ENCODE measurements at places on chromosomes 12 and 14. TPM values are rescaled to one million over a fixed set of nuclear protein-coding genes. Genes with fewer than 3 reads are reported as not detected.

NRXN3 gene
- total RNA-seq, result 4.1 TPM

KRT79 gene
- not detected for total RNA-seq

DNA sequence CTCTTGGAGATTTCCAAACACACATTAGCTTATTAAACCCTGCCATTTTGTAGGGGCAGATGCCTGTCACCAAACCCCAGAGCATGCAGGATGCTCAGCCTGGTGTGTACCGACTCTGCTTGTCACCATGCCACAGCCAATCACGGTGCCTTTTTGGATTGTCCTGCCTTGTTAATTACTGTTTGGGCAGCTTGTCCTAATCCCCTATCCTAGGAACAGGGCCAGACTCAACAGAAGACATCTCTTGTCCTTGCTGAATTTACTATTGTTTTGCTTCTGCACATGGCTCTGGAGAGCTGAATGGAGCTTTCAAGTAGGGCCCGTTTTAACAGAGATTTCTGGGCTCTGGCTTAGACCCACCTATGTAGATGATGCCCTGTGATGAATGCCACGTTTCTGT, 388.5 kb downstream of the AACS start:
- DNase-seq, result no peak

MYF5 gene
- total RNA-seq, result not detected

DNA sequence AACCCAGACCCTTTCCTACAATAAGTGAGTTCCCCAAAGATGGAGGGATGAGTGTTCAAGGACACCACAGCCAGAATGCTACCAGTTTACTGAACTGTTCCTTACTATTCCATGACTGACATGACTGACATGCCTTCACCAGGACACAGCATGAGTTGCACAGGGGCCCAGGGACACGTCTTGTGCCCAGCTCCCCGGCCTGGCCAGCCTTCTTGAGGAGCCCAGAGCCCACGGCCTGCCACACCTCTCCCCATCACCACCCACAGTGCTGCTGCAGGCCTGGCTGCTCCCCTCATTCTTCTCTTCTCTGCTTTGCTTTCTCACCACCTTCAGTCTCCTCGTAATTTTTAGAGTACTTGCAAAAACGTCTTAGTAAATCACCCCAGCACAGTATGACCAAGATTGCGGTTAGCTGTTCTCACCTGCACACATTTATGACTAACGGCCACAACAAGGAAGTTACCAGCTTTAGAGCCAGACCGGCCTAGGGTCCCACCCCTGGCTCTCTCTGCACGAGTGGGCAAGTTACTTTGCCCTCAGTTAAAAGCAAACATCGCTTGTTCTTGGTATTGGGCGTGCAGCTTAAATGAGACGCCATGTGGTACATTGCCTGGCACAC, 18.5 kb downstream of the PPP2R5E start:
- peak; percentile 80 for DNase-seq

- DNase-seq, result no peak
These were observed 48.3 kb downstream of the NPAS3 start for GRCh38 chr14:32986791-32987540.

DNA sequence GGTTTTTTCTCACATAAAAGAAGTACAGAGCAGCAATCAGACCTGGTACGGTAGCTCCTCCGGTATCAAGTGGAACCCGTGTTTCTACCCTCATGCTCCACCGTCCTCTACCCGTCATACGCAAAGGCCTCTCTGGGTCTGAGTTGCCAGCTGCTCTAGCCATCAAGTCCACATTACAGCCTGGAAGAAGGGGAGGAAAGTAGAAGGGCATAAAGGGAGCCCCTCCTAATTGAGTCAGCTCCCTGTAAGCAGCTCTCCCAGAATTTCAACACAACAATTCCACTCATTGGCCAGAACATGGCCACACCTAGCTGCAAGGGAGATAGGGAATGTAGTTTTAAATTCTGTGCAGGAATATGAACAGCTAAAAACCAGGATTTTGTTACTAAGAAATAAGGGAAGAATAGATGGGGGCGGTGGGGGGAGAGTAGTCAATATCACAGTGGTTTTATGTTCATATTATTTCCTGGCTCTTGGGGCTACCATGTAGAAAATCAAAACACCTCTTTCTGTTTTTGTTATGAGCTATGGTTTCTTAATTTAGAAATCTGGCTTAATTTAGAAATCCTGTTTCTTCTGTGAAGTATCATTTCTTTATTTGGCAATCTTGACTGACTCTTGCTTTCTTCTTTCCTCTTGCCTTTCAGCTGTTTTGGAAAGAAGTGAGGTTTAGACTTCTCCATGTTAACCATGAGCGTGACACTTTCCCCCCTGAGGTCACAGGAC, 103.9 kb downstream of the AKAP6 start:
- DNase-seq, result no peak

DNA sequence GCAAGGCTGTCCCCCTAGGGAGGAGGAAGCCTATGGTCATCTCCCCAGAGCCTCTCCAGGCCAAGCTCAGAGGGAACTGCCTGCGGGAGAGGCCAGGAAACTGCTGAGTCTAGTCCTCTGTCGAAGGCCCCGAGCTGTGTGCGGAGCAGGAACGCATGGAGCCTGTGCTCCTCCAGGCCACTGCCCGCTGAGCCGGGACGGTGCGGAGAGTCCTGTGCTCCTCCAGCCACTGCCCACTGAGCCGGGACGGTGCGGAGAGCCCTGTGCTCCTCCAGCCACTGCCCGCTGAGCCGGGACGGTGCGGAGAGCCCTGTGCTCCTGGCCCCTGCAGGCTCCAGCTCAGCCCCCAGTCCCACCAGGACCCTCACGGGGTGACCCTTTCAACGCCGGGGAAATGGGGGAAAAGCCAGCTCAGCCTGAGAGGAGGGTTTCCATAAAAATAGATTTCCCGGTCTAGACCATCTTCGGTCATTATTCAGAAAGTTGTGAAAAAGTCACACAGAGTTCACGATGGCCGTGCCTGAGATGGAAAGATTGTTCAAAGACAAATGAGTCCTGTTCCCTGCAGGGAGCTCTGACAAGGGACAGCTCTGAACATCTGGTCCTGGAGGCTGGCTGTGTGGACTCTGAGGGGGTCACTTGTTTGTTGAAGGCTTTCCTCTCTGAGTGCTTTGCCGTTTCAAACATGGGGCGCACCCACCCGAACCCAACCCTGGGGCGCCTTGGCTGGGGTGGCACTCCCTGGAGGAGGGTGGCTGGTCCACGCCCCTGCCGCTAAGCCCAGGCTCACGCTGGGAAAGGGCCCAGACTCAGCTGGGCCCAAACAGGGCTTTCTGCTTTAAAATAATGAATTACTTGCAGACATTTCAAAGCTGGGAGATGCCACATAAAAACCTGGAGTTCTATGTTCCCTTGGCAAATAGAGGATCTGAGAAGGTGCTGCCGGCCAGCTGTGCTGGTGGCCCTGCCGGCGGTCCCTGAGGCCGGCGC, 85.5 kb downstream of the ADGRD1 start:
- no peak for DNase-seq

Data from transverse colon (tissue), 4 donors.